ENCODE measurements at places on chromosomes 4 and X.

- DNase-seq: no peak
Observed at GRCh38 chr4:172822331-172822730, 346.3 kb upstream of the GALNT7 start.

DNA sequence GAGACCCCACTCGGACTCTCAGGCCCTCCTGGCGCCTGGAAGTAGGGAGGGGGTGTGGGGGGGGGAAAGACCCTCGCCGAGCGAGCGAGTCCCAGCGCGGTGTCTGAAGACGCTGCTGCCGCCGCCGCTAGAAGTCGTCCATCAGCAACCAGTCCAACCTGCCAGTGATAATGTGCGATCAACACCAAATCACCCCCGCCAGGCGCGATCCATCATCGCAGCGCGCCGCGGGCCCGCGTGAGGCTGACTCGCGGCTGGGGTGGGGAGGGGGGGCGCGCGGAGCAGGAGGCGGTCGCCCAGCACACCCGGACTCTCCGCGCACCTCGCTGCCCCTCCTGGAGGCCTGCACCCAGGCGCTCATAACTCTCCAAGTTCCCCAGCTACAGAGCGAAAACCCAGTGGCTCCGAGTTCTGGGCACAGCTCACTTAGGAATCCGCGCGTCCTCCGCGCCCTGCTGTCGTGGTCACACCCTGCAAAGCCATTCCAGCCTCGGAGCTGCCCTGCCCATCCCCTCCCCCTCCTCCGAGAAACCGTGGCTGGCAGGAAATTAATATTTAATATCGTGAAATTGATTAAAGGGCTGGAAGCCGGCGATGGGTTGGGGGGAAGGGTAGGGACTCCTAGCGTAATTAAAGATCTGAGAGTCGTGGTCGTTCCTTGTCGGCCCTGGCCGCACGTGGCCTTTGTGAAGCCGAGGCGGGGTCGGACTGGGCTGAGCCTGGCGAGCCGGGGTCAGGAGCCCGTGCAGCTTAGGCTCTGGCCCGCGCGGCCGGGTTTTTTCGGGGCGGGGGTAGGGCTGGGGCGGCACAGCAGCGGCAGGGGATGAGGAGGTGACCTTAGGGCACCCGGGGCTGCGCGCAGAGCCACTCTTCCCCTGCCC is 58.1 kb upstream of the BCOR start:
- no peak for DNase-seq

DNA sequence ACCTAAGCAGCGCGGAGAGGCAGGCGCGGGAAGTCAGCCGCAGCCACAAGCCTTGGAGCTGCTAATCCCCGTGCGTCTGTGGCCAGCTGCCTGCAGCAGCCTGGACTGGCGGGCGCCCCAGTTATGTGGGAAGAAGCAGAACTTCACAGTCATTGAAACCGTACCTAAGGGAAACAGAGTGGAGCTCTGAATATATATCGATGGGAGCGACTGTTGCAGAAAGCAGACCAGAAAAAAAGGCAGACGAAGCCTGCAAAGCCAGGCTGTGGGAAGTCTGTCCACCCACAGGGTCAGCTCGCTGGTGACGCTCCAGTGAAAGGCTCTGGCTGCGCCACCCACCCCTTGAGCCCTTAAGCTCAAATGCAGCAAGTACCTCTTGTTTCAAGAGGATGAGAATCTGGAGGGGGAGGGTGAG is 24.7 kb downstream of the KCNE5 start:
- DNase-seq: no peak

DNA sequence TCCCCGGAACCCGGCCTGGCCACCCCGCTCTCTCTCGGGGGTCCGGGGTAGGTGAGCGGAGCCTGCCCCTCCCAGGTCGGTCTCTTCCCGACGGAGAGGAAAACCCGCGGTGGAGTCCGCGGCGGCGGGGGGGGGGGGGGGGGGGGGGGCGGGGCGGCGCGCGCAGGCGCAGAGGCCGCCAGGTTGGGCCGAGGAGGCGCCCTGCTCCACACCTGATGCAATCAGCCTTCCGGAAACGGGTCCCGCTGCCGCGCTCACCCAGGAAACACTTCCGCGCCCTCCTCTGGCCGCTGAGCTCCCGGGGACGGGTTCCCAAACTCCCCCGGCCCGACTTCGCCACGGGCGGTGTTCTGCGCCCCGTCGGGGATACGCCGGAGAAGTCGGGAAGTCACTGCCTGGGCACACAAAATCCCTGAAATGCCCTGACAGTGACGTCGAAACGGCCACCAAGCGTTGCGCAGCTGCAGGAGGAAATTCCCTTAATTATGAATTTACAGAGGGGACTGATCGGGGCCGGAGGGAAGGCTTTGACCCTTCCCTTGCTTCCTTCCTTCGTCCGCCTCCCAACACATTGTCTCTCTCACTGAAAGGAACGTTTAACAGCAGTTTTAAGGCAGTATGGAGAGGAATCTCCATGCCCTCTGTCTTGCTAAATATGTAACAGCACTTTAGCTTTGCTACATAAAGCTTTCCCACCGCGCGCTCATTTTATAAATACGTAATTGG is 2.1 kb upstream of the APBB2 start:
- peak; percentile 67 for DNase-seq

DNA sequence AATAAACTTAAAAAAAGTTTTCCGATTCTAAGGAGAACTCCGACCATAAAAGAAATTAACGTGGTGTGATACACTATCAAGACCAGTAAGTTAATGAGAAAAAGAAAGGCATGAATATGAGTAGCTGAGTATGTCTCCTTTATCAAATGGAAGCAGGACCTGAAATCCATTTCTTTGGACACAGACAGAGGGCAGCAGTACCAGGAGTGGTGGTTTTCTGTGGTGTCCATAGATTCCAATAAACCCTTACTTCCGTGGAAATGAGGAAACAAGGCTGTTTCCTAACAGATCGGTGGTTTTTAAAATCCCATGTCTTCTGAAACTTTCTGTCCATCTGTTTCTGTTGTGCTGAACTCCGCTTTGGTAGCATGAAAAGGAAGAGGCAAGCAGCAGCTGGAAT is 128.5 kb upstream of the TSPAN5 start:
- DNase-seq: no peak

GRCh38 chr4:120007191-120007871 is 59.3 kb downstream of the MAD2L1 start:
- DNase-seq: no peak

DNA sequence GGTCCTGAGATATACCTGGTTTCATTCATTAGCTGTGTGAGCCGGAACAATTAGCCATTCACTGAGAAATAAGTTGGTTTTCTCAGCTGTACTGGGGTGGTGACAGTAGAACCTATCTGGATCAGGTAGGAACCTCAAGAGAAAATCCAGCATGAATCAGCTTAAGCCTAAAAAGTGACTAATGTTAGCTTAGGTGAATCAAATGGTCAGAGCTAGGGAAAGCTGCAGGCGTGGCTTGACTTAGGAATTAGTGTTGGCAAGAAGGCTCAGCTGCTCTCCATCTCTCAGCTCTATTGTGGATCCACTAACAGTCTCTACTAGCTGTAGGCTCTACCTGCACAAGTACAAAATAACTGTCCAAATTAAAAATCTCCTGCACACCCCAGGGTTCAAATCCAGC is 1025.5 kb downstream of the RAB28 start:
- DNase-seq: no peak

GRCh38 chr4:1044469-1045192 is 33.2 kb downstream of the FGFRL1 start:
- no peak for DNase-seq

GRCh38 chr4:111274486-111274885 is 651.6 kb upstream of the PITX2 start:
- DNase-seq: no peak

DNA sequence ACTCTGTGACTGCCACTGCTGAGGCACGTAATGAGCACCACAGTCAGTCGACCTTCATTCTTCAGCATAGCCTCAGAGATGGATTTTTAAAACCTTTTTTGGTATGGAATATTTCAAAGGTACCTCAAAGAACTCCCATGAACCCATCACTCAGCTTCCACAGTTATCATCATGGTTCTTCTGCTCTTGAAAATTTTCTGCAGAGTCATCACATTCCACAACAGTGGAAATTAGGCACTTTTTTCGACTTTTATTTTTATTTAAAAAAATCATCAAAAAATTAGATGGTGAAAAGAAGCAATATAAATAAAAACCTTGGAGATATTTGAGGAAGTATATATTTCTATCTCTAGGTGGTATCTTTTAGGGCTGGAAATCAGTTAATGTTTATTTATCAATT is 37.5 kb downstream of the TBC1D19 start:
- no peak for DNase-seq

DNA sequence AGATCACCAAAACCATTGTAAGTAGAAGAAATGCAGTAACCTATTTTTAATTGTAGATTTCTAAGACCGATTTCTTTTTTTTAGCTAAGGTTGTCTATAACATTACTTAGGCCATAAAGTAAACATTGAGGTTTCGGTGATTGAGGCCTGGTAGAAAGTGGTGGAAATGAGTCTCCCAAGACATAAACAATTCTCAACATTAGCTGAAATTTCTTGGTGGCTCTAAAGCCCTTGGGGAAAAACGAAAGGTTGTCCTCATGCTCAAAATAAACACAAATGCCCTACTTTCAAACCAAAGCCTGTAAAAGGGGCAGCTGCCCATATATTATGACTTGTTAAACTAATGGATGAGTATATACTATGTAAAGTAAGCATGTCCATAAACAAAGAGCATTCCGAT is 98.8 kb downstream of the SCFD2 start:
- DNase-seq: no peak

DNA sequence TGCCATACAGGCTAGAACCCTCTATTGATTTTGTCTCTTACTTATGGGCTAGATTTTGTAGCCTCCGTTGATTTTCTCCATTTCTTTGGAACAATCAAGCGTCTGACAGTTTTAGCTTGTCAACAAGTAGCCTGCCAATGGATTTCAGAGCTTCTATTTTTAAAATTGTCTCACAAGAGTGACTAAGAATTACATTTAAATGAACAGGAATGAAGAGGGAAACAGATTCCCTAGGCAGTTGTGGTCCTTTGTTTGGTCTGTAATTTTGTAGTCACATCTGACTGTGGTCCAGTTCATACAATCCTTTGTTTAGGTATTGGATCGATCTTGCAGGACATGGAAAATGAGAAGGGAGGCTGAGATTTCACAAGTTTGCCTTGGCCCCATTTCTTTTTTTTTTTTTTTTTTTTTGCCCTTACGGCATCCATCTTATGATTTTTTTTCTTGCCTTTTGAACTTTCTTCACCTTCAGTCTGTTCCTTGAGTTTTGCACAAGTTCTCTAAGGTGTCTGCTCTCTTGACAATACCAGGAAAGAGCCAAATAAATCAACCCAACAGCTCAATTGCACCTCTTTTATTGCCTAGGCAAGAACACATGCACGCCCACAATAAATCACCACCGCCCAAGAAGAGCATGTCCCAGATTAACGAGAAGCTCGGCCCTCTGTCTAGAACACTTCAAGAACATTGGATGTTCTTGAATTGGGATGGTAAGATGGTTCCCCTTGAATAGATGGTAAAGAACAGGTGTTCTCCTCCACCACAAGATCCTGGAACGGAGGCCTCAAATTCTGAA is 86.5 kb upstream of the EGFL6 start:
- no peak for DNase-seq

DNA sequence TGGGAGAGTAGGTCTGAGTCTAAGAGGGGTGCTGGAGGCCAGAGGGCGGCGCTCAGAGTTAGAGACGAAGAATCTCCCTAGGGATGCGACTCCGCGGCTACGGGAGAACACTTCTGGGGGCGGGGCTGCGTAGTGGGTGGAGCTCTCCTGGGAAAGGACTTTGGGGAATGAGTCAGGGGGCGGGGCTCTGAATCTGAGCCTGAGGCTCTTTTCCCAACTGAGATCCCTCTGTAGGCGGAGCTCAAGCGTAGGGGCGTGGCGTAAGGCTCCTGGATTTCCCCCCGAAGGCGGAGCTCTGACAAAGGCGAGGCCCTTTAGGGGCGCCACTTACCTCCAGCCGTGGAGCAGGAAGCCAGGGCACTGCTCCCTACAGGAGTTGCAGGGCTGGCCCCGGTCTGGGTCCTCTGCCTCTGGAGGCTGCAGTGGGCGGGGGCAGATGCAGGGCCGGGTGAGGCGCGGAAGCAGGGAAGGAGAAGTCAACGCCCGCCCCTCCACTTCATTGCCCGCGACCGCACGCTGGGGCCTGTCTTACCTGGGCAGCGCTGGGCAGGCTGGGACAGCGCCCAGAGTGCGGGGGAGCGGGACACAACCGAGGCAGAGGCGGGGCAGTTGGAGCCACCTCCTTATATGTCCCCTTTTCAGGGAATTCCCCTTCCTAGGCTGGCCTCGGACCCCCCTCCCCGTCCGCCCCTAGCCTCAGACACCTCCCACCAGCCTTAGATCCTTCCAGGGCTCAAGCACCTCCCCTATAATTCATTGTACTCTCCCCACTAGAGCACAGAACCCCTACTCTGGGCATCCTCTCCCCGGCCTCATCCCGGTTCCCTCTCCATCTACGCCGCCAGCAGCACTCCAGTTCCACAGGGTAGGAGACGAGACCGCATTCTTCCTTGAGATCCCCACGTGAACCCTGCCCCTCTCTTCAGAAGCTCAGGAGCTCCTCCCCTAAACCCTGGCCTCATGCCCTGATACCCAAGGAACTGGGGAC is 1.6 kb downstream of the PRICKLE3 start:
- DNase-seq: peak; percentile 89

GRCh38 chr4:15668566-15669435 is 12.8 kb upstream of the FAM200B start:
- DNase-seq: no peak

DNA sequence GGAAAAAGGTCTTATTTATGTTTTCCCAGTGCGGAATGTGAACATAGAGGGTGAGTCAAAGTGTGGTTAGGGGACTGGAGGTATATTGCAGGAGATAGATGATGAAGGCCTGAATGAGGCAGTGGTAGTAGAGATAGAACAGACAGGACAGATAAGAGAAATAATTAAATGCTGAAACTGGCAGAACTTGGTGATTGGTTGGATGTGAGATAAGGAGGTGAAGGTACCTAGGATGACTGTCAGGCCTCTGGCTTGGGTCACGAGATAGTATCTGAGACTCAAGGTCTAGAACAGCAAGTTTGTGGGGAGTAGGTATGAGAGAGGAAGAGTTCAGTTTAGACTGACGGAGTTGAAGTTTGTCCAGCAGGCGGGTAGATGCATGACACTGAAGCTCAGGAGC is 3.5 kb downstream of the MND1 start:
- DNase-seq: no peak

- DNase-seq: no peak
Observed at GRCh38 chr4:8212622-8213021, 13.5 kb downstream of the SH3TC1 start.

- DNase-seq: no peak
Observed at GRCh38 chr4:184162596-184162995, 55.1 kb downstream of the ENPP6 start.

- no peak for DNase-seq
Observed at GRCh38 chr4:47741200-47741599, 96.7 kb downstream of the CORIN start.

DNA sequence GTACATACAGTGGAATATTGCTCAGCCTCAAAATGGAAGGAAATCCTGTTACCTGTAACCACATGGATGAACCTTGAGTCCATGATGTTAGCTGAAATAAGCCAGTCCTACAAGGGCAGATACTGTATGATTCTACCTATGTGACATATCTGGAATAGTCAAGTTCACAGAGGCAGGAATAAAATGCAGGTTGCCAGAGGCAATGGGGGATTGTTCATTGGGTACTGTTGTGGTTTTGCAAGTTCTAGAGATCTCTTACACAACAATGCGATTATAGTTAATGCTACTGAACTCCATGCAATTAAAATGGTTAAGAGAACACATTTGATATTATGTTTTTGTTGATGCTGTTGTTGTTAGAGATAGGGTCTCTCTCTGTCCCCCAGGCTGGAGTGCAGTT is 74.6 kb downstream of the SHROOM2 start:
- DNase-seq: no peak
